ENCODE measurements at places on chromosomes 16 and 17.
A peak's percentile ranks its signal among the peaks of the same experiment; 100 is the strongest.

GRCh38 chr17:39239640-39240314 is 14.0 kb upstream of the STAC2 start:
- DNase-seq = no peak

DNA sequence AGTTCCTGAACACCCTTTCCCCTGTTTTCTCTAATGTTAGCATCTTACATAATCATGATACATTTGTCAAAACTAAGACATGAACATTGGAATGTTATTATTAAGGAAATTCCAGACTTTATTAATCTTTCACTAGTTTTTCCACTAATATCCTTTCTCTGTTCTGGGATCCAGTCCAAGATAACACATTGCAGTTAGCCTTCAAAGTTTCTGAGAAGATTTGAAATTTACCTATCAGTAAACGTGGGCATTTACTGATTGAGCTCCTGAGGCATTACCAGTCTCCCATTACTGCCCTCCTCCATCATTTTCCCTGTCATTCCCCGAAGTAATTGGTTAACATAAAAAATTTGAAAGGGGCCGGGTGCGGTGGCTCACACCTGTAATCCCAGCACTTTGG is 5.7 kb upstream of the CD300LG start:
- DNase-seq = no peak

DNA sequence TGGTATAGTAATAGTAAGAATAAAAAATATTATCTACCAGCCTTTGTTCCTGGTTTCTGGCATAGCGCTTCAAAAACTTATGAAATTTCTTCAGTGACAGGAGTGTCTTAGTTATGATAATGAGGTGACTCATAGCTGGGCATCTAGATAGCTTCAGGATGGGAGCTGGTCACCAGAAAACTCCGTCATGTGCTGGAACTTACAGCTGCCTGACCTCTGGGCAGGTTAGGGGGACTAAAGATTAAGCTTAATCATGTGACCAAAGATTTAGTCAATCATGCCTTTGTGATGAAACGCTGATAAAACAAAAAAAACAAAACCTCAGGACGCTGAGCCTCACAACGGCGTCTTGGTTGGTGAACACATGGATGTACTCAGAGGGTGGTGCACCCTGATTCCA is 154.2 kb downstream of the MYO1D start:
- no peak for DNase-seq

DNA sequence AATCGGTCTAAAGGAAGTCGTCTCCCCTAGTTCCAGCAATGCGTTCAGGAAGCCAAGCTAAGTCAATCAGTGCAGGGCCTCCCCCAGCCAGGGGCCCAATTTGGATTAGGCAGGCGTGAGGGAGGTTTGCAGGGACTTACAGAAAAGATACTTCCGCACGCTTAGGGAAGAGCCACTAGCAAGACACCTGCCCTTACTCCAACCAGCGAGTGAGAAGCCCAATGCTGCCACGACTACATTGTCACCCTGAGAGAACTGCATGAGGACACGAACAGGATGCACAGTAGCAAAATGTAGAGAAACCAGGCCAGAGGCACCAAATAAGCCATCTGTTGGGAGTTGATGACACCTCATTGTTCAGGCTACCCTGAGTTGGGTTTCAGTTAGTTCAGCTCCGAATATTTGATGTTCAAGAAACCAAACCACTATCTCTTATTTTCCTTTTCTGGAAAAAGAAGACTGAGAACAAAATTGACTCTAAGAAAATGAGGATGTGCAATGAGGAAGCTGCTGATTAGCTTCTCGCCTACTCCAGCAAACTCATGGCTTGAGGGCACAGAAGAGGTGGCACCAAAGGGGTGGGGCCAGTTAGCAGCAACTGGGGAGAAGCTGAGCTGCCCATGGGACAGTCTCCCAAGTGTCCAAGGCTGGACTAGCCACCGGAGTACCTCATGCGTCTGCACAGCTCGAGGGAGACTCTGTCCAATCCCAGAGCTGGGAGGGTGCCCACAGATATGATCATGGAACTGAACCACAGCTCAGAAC is 29.3 kb downstream of the TK2 start:
- no peak for DNase-seq

DNA sequence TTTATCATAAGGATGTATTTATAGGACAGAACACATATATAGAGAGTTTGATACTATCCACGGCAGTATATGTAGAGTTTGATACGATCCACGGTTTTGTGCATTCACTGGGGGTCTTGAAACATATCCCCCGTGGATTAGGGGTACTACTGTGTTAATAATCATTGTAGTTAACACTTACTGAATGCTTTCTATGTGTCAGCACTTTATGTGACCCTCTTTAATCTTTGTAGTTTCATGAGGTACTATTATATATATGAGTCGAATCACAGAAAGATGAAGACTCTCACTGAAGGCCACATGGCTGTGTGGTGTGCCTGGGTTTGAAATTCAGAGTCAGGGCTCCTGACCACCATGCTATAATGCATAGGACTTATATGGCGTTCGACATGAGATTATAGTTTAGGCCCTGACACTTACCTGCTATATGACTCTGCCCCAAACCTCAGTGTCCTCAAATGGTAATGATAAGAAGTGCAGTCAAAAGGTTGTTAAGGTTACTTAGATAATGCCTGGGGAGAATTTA is 4.3 kb upstream of the HEATR6 start:
- DNase-seq = no peak

GRCh38 chr17:48754500-48755261 is 26.1 kb upstream of the HOXB13 start:
- no peak for DNase-seq

DNA sequence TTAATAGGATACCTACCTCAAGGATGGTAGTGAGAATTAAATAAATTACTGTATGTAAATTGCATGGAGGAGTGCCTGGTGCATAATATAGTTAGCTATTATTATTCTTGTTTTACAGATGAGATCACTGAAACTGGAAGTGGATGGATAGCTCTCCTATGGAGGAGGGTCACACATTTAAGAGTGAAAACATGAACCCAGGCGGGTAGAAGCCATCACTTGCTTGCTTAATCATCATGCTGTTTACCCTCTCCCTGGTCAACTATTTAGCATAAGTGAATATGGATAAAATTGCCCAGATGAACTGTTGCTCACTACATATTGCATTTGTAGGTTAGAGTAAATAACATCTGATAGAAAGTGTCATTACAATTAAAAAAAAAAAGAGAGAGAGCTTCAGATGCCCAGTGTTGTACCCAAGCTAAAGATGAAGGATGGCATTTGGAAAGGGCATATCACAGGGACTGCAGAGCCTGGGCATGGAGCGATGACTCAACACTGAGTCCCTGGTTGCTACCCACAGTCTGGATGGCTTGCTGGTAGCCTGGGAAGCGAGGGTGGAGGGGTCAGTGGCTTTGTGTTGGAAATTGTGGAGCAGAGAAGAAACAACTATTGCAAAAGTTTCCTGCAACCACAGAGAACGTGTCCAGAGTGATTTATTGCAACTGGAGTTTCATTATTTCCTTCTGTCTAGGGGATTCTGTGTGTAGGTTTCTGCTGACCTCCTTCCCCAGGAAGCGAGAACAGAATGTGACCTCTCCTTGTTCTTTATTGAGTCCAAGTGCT is 414.4 kb downstream of the SHISA9 start:
- DNase-seq = peak; percentile 52

DNA sequence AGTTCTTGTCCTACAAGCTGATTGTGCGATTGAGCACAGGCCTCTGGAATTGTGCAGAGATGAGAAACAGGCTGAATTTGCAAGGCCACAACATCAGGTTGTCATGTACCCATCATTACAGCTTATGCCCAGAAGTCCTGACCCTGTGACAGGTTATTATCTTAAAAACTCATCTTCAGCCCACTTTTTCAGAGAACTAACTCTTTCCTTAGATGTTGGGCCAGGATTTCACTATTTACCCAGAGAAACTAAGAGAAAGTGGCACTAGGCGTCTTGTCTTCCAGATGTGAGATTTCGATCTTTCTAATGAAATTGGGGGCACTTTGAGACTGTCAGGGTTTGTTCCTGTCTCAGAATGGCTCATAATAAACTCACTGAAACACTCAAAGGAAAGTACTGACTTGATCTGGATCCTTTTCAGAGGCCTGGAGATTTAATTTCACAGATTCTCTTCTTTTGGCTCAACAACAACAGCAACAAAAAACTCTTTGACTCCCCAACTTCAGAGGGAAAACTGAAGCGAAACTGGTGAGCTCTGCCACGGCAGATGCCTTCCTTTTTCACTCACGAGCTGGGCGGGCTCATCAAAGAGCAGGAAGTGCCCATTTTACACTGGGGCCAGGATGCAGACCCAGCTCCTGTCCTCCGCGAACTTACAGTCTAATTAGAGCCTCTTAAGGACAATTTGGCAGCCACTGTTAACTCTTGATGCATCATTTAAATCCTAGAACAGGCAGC is 17.7 kb upstream of the SLC12A3 start:
- DNase-seq = no peak

DNA sequence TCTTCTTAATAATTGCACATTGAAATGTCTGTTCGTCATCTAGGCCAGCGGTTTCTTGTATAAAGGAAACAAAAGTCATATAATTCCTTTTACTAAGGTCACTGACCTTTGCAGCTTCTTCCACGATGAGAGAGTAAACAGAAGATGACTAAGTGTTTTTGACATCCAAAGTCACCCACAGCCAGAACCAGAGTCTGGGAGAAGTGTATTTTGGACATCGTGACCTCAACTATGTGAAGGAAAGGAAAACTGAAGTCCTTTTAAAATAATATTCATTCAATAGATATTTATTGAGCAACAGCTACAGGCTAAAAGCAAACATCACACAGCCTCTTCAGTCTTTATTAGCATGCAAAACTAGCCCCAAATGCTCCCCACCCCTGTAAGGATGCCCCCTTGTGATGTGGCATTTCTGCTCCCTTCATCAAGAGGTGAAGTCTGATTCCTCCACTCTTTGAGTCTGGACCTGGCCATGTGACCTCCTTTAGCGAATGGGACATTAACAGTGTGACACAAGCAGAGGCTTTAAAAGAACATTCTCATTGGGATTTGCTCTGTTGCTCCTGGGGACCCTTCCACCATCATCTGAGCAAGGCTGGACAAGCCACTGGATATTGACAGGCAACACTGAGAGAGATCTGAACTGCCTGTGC is 8.1 kb upstream of the PMP22 start:
- peak; percentile 97 for DNase-seq

DNA sequence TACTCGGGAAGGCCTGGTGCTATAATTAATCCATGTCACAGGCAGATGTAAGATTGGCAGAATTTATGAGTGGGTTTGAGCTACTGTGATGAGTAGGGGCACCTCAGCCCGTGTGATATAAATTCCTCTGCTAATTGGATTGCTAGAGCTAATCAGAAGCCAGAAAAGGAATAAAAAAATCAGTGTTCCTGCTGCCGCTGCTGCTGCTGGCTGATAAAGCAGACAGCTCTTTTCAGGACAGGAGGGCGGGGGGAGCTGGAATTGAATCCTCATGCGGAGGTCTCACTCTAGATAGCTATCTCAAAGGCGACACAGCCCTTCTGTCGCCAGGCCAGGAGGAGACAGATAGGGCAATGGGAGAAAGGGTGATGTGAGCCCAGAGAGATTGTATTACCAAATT is 182.7 kb upstream of the ZFHX3 start:
- no peak for DNase-seq

GRCh38 chr16:35142809-35143192 is 1683.4 kb downstream of the TP53TG3F start:
- no peak for DNase-seq

DNA sequence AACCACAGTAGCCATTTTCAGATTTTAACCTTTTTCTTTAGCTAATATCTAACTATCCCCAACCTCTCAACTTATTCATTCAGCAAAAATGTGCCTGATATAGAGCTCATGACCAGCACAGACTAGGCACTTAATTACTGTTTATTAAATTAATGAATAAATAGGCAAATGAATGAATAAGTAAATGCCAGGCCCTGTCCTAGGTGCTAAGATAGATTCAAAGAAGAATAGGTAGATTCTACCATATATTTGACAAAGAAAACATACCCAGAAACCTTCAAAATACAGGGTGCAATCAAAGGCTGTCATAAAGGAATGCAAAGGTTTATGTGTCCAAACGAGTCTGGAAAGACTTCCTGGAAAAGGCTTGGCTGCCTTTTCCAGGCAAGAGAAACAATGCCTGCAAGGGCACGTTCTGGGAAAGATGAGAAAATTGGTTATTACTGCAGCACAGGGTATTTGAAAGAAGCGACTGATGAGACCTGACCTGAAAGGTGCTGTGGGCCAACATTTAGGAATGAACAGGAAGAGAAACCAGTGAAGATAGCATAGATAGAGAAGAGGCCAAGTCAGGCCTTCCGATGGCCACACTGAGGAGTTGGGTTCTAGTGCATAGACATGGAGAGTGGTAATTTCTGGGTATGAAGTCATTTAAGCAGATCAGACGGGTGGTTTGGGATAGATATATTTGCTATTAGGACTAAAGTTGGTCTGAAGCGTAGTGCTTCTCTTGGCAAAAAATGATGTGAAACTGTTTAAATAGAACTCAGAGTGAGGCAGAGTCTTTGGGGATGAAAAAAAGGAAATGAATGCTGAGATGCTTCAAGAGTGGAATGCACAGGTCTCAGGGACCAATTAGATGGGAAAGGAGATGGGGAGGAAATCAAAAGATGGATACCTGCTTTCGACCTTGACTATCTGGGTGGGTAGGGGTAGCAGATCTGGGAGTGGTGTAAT is 11.4 kb upstream of the CCL2 start:
- DNase-seq = no peak

DNA sequence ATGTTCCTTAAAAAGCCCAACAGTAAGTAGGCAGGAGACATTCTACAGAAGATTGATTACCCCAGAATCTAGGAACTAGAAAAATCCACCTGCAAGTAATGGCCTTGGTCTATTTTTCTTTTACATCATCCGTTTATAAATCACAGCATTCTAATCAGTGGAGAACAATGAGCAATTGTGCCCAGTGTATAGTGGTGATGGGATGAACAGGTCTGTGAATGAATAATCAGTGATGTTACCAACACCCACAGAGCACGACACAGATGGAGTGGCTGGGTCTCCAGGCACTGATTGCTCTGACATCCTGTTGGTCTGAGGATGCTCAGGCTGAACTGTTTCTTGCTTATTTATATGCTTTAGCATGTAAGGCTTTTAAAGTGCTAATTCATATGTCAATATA is 1251.2 kb upstream of the CDH8 start:
- DNase-seq = no peak

DNA sequence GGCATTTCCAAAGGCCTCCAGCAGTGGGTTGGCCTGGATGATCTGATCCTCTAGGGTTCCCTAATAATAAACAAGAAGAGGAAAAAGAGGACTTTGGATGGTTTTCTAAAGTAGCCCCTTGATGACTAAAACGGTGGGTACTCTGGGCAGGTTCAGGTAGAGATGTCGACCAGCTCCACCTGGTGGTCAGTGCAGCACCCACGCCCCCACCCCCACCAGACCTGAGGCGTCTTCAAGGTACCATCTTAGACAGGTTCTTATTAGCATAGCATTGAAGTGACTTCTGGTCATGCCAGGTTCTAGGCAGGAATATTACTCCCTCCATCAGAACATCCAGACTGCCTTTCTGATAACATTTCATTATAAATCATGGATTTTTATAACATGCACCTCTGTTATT is 15.0 kb downstream of the MYH13 start:
- DNase-seq = no peak

GRCh38 chr16:27127308-27127707 is 60.6 kb downstream of the C16orf82 start:
- DNase-seq = peak; percentile 59

GRCh38 chr16:10558746-10559641 is 21.4 kb downstream of the EMP2 start:
- DNase-seq = no peak

GRCh38 chr17:46889519-46889918 is 33.4 kb upstream of the GOSR2 start:
- no peak for DNase-seq

GRCh38 chr17:2025622-2026309 is 632 bp upstream of the RTN4RL1 start:
- no peak for DNase-seq
